ELF-1 (cell line): ENCODE measurements at places on chromosomes 1 and 21.

- DNase-seq: no peak
Measured at GRCh38 chr21:14533499-14534428, 12.4 kb downstream of the SAMSN1 start.

DNA sequence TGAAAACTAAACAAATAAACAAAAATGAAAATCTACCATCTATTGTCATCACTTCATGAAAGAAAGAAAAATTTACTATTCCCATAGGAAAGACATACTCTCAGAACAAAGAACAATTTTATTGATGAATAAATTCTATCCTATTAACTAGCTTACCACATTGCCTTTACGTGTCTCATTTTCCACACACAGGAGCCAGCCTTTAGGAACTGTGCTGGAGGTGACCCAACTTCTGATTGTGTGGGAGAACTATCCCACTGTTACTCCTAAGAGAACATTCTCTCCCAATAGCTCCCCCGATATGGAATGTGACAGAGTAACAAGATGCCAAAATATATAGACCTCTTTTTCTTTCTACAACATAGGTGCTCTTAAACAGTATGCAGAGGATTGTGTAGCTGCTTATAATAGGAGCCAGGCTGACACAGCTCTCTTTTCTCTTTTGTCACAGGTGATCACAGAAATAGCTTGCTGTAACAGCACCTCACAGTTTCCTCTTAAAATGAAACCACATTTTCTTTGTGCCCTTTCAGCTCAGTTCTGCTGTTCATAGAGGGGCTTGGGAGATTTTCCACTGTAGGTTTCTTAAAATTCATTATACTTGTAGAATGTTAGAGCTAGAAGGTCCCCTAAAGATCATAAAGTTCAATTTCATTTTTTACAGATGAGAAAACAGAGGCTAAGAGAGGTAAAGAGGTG is 35.5 kb downstream of the C21orf91 start:
- no peak for DNase-seq

GRCh38 chr21:36321325-36322082 is 1.5 kb downstream of the MORC3 start:
- DNase-seq: peak; percentile 81

DNA sequence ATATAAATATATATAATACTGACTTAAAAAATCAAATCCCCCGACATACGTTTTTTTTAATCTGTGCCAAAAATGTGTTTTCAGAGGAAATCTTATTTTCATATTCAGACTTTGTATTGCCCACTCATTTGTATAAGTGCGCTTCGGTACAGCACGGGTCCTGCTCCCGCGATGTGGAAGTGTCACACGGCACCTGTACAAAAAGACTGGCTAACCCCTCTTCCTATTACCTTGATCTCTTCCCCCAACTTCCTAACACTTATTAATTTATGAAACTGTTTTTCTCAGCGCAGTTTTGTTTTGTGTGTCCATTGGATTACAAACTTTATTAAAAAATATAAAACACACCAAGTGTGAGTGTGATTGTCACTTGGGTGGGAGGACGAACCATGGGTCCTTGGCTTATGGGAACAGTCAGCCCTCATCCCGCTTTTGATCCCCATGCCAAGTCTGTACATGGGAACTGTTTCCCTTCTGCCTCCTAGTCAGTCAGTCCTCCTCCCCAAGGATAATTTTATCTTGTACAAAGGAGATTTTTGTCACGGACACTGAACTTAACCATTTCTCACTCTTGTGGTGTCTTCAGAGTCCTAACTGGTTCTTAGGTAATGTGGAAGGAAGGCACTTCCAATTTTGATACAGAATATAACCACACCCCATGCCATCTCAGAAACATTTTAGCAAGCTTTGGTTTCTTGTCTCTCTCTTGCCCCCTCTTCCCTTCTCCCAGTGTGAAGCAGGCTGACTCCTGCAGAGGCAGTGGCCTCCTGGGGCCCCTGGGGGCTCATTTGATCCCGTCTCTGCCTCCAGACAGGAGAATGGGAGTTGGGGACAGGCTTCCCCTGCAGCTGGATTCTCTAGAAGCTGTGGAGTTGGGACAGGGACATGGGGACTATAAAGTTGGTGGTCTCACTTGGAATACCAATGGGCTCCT is 35.5 kb downstream of the ZBTB17 start:
- no peak for DNase-seq

GRCh38 chr1:94025383-94026340 is 95.3 kb downstream of the ABCA4 start:
- DNase-seq: peak; percentile 45

- no peak for DNase-seq
Measured at GRCh38 chr1:109257682-109258421, 8.5 kb downstream of the CELSR2 start.

DNA sequence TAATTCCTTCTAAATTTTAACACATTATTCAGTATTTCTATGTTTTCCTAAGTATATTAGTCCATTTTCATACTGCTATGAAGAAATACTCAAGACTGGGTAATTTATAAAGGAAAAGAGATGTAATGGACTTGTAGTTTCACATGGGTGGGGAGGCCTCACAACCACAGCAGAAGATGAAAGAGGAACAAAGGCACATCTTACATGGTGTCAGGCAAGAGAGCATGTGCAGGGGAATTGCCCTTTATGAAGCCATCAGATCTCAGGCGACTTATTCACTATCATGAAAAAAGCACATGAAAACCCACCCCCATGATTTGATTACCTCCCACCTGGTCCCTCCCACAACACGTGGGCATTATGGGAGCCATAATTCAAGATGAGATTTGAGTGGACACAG is 15.6 kb downstream of the GBP5 start:
- no peak for DNase-seq

- no peak for DNase-seq
Measured at GRCh38 chr21:33650230-33650629, 7.9 kb downstream of the ITSN1 start.

DNA sequence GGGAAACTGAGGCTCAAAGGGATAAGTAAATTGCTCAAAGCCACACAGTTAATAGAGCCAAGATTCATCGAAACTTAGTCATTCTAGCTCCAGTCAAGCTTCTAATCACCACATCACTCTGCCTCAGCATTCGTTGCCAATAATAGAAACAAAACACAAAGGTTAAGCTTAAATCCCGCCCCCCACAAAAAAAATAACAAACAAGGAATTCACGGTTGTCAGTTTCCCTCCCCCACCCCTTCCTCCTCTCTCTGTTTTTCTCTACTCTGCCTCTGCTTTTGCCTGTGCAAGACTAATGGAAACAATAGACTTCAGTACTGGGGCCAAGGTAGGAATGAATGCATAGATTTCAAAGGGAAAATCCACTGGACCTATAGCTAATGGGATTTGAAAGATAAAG is 70.7 kb upstream of the ZNF644 start:
- DNase-seq: no peak

DNA sequence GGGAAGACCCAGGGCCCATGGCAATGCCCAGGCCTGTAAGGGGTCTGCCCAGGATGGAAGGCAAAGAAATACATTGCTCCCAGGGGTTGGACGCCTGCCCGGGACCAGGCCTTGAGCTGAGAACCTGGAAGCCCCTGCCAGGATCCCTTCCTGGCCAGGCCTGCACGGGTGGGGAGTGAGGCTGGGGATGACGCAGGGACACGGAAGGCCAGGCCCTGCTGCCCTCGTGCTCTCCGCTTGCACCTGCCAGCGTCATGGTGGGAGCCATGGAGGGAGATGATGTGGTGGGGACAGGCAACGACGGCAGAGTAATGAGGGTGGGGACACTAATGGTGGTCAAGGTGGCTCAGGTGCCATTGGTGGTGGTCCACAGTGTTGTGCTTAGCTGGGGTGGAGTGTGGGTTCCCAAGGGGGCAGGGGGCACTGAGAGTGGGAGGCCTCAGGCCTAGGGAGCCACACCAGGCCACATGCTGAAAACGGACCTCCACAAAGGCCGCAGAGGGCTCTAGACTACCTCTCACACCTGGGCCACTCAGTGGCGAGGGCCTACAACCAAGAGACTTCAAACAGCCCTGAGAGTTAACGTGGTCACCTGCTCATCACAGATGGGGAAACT is 4.3 kb downstream of the HES3 start:
- DNase-seq: no peak

DNA sequence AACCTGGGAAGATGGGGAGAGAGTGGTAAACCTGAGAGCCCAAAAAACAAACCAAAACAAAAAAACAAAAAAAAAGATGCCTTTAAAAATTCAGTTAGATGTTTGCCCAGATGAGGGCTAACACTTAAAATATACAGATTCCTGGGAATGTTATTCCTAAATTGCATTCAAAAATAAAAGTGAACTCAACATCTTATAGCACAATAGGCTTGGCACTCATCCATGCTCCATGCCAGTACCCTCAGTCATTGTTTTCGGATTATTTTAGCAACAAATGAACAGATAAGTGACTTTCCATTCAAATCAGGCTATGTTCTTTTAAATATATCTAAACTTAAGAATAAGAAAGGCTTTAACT is 3.7 kb downstream of the ATP1A1 start:
- no peak for DNase-seq

GRCh38 chr1:205563927-205564441 is 59.5 kb downstream of the CDK18 start:
- DNase-seq: peak; percentile 80

GRCh38 chr1:171913385-171913784 is 72.1 kb downstream of the DNM3 start:
- no peak for DNase-seq

DNA sequence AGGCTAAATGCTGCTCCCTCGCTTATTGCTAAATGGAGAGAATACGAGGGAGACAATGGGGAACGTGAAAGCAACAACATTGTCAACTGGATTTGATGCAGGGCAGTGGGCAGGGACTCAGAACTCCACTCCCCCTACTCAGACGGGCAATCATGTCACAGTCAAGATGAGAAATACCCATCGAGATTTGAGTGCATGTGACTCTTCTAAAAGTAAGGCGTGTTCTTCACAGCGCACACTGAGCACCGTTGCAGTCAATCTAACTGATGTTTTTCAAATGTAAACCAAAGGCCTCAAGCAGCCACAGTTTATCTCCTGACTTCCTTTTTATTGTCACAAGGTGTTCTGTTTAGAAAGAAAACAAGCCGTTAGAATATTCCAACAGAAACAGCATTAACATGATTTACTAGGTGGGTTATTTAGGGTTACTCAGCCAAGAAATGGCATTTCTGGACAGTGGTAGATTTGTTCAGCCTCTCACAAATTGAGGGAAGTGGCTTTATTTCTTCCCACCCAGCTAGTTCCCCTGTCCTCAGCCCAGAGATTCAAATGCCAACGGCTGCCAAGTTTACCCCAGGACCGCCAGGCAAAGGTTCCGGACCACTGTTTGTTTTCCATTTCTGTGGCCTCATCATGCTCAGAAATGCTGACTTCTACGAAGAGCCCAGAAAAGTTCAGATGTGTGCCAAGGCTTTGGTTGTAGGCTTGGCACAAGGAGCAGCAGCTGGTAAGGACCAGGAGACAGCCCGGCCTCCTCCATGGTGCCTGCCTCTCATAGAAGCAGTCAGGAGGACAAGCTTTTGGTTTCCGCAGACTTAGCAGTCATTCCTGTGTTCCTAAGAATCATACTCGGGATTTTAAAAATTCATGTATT is 171.4 kb downstream of the KIF26B start:
- DNase-seq: no peak
